ENCODE measurements at places on chromosomes 16 and 17.

DNA sequence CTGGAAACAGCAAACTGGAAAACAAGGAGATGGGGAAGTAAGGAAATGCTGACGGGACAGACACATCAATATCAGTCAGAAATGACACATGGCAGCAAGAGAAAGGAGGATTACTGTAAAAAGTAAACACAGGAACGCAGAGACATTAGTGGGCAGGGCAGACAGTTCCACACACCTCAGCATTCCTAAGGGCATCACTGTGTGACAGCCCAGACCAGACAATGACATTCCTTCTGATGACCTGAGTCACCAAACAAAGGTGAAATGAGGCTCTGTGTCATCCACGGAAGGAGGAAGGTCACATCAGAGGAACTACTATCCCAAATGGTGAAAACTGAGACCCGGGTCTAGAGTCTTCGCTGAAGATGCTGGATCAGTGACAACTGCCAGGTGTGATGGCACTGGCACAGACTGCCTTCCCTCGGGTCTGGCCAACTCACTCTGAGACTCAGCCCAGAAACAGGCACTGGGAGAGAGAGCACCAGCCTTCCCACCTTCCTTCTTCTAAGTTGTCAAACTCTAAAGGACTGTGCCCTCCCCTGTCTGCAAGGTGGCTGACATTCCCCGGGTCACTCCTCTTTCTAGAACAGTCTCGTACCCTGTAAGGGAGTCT is 36.7 kb downstream of the TK2 start:
- no peak for DNase-seq

DNA sequence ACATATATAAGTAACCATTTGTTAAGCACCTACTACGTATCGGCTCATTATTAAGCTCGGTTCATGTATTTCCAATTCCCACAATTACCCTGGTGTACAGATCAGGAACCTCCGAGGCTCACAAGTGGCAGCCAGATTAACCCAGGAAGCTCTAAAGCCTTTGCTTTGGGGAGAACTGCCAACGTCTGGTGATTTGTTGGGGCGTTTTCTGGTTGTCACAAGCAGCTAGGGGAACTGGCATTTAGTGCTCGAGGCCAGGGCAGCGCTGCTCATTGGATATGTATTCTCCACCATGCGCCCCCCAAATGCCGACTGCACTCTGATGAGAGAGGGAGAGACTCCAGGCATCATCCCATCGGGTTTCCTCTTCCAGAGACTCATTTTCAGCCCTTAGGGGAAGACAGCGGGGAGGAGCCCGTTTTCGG is 541 bp downstream of the ZNF18 start:
- no peak for DNase-seq

DNA sequence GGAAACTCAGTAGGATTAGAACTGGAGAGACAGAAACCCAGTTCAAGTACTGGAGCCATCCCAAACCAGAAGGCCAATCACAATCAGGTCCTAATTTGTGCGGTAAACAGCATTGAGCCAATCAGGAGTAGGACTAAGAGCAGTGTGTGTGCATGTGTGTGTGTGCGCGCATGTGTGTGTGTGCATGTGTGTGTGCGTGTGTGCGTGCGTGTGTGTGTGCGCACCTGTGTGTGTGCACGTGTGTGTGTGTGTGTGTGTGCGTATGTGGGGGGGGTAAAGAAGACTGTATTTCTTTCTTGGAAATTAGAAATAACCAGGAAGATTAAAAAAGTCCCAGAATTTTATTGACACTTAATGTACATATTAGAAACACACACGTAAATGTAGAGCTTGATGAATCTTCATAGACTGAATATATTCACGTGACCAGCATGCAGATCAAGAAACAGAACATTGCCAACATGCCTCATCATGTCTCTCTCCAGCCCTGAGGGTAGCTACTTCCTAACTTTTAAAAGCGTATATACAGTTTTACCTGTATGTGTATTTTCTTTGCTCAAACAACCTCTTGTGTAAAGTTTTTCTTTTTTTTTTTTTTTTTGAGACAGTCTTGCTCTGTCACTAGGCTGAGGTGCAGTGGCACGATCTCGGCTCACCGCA is 919 bp upstream of the DHRS7C start:
- DNase-seq, result no peak

DNA sequence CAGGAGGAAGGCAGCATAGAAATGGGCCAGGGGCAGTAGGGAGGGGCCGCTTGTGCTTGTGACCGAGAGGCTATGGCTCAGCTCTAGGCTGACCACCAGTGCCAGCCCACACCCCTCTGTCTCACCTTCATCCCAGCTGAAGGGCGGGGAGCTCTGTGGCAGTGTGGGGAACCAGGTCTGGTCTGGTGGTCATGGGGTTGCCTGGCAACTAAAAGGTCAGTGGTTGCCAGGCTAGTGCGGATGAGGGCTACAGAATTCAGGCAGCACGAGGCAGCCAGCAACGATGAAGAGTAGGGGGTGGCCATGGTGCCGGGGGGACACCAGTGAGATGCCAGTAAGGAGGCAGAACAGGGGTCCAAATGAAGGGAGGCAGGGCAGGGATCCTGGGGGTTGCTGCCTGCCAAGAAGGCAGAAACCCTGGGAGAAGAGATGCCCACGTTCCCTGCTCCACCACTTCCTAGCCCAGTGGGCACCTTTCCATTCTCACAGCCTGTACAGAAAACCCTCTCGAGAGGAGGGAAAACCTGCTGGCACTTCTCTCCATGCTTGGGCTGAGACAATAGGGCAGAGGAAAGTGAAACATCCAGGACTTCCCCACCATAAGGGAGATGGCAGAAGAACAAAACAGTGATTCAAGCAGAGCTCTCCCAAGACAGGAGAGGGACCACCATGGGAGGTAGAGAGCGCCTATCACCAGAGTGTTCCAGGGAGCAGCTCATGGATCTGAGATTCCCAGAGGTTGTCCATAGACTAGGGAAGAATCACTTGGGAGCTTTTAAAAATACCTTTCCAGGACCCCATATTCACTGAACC is 39.7 kb downstream of the SRCIN1 start:
- no peak for DNase-seq

DNA sequence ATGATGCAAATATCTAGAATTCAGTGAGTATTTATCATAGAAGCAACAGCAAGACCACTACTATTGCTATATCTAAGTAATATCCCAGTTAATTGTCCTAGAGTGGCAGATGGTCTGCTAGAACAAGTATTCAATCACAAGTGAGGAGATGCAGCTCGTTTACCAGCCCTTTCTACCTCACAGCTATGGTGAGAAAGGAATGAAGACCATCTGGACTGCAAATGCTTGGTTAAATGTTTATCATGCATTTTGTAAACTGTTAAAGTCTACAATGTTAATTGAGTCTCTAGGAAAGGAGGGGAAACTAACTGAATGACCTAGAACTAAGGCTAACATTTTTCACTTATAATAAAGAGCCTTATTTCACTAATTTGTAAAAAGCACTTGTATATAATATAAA is 52.5 kb downstream of the CNOT1 start:
- DNase-seq, result no peak
